ENCODE measurements at places on chromosomes 7 and 10.

DNA sequence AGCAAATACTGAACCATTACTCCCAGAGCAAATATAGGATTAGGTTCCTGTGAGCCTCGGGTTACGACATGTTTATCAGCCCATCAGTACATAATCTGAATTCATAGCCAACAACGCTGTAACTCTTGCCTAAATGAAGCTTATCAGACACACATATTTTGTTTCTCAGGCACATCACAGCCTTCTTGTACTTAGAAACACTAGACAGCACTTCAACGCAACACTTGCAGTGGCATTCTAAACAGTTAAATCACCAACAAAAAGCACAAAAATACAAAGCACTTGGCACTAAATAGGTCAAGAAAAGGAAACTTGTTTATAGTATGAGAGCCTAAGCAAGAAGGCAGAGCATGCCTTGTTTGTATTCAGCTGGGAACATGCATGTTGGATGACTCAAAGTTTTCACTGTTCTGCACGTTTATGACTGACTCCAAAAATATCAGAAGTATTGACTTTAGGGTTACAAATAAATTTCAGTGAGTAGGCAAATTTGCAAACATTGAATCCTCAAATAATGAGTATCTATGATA lies 75.0 kb downstream of the VPS50 start:
- no peak for DNase-seq

- no peak for DNase-seq
Observed at GRCh38 chr7:18894155-18894554, 223.3 kb downstream of the TWIST1 start.

- DNase-seq, result no peak
Observed at GRCh38 chr10:2962194-2962593, 105.2 kb upstream of the PFKP start.

- DNase-seq, result no peak
Observed at GRCh38 chr7:151539088-151539671, 19.5 kb upstream of the RHEB start.

- DNase-seq, result no peak
Observed at GRCh38 chr7:17007841-17008240, 126.1 kb upstream of the AGR3 start.

GRCh38 chr7:140873434-140873833 lies 51.3 kb downstream of the BRAF start:
- DNase-seq, result no peak

- no peak for DNase-seq
Observed at GRCh38 chr10:36118314-36118713, 476.2 kb upstream of the FZD8 start.

DNA sequence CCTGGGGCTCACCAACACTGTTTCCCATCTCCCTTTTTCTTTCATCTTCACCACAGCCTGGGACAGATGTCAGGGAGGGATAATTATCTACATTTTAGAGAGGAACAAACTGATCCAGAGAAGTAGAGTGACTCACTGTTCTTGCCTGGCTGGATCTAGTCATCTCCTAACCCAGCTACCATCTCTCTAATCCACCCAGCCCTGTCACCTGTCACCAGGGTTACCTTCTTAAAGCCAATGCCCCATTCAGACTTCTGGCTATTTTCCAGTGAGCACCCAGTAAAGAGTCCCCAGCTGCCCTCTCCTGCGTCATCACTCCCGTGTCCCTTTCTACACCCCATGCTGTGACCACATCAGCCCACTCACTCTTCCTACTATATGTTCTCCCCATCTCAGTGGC lies 68.4 kb upstream of the DUSP5 start:
- DNase-seq, result no peak

DNA sequence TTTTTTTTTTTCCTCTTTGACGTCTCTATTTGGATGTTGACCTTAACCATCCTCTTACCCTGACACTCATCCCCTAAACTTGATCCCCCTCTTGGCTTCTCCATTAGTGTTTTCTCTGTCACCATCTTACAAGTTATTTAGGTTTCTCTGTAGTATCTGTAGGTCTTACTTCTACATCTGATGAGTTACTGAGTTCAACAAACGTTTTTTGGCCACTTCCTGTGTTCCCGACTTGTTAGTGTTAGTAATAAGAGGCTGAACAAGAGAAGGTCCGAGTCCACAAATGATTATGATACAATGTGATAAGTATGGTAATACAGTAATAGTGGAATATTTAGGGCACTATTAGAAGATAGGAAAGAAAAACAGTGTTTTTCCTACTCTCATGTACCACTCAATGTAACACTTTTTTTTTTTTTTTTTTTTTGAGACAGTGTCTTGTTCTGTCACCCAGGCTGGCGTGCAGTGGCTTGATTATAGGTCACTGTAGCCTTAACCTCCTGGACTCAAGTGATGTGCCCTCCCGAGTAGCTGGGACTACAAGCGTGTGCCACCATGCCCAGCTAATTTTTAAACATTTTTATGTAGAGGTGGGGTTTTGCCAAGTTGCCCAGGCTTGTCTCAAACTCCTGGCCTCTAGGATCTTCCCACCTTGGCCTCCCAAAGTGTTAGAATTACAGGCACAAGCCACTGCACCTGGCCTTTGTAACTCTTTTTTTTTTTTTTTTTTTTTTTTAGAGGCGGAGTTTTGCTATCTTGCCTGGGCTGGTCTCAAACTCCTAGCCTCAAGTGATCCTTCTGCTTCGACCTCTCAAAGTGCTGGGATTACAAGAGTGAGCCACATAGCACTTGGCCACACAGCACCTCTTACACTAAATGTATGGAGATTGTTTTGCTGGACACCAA lies 12.5 kb downstream of the CCSER2 start:
- DNase-seq, result no peak

GRCh38 chr10:106910666-106911065 lies 253.8 kb downstream of the SORCS1 start:
- DNase-seq, result no peak

GRCh38 chr10:44066527-44067255 lies 318.2 kb downstream of the CXCL12 start:
- DNase-seq, result no peak

DNA sequence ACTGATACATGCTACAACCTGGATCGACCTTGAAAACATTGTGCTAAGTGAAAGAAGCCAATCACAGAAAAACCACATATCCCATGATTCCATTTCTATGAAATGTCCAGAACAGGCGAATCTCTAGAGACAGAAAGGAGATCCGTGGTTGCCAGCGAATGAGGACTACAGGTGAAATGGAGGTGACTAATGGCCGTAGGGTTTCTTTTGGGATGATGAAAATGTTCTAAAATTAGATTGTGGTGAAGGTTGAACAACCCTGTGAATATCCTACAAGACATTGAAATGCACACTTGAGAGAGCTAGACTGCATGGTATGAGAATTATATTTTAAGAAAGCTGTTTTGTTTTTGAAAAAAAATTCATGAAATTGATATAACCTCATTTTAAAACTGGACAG lies 188.5 kb upstream of the PLXNA4 start:
- no peak for DNase-seq

DNA sequence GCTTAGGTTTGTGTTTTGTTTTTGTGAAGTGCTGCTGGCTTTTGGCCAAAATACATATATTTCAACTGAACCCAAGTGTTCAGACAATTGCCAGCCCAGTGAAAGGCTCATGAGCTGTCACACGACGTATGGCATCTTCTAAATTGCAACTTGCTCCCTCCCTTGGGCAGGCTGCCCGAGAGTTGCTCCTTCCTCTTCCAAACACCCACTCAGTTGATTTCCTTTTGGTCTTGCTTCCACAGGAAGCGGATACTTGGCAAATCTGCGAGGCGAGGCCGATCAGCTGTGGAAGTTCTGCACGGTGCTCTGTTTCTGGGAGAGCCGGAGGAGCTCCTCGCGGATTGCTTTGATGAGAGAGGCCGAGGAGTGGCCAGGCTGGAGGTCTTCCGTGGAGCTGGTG lies 39.6 kb upstream of the ATP6V0A4 start:
- no peak for DNase-seq

- DNase-seq, result no peak
Observed at GRCh38 chr10:29869593-29869992, 189.8 kb downstream of the JCAD start.

- no peak for DNase-seq
Observed at GRCh38 chr7:149474309-149475120, 13.7 kb upstream of the ZNF777 start.

GRCh38 chr10:86225103-86225782 lies 141.4 kb downstream of the GRID1 start:
- no peak for DNase-seq

- no peak for DNase-seq
Observed at GRCh38 chr7:137691566-137691965, 155.2 kb downstream of the DGKI start.

GRCh38 chr7:44079331-44080021 lies 2.9 kb downstream of the POLM start:
- DNase-seq, result no peak

- no peak for DNase-seq
Observed at GRCh38 chr10:76022366-76022765, 590.9 kb downstream of the LRMDA start.

- no peak for DNase-seq
Observed at GRCh38 chr10:94103192-94103591, 109.5 kb downstream of the PLCE1 start.

DNA sequence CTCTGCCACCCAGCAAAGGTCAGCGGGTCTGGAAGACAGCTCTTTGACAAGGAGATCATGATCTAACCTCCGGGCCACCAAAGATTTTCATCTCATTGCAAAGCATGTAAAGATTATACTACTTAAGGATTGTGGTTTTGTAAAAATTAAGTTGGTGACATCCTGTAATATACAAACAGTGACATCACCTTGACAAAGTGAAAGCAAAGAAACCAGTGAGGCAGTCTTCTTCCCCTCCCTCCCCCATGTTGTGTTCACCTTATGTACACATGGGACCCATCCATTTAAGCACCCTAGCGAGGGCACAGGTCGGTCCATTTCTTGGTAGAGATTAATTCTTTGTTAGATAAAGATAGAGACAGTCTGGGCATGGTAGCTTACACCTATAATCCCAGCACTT lies 3.9 kb downstream of the MDH2 start:
- no peak for DNase-seq

DNA sequence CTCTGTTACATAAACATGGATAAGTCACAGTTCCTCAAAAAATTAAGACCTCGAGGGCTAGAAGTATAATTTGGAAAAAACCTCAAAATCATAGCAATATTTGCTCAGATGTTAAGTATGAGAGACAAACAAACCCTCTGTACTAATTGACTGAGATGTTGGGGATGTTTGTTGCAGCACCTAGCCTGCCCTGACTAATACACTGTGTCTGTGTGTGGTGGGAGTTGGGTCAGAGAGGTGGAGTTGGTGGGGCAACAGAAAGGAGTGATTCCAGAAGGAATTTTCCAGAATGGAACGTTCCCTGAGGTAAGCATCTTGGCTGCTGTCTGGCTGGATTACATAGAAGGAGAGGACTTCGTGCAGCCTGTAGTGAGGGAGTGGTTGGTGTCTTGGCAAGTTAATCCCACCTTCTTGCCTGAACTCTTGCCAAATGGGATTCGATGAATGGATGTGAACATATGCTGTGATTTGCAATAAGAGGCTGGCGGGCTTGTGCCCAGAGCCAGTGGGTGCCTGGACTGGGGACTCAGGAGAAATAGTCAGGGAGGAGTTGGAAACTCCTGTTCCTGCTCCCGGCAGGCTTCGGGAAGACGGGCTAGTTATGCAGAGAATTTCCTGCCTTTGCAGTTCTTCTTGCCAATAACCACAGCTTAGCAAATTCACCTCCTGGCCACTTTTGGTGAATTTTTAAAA lies 9.3 kb upstream of the FAM180A start:
- DNase-seq, result no peak

DNA sequence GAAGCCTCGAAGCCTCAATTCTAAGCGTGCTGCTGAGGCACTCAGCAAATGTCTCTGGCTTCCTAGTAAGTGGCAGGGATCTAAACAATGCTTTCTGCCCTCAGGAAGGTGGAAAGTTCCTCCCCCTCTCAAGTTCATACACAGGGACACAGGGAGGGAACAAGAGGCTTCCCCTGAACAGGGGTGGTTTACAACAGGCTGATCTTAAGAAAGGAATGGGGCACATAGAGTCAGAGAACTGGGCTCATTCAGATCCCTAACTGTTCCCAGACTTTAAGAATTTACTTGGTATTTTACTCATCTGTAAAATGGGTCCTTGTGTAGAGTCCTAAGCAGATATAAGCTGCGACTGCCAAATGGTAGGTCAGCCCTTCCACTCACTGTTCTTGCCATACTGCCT lies 2.5 kb downstream of the TNS3 start:
- no peak for DNase-seq

DNA sequence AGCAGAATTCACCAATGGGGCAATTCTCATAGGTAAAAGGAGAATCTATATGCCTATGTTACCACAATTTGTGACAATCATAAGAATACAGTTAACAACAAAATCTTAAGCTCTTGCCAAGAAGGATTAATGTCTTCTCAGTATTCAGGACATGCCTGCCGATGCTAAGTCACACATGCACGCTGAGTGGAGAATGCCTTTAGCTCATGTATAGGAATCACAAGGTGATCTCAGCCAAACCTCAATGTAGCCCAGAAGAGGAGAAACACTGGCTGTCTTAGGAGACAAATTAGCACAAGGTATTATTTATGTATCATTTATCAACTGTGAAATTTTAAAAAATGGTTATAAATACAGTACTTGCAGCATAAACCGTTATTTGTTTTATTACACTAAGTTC lies 2.7 kb downstream of the HTR7 start:
- no peak for DNase-seq

DNA sequence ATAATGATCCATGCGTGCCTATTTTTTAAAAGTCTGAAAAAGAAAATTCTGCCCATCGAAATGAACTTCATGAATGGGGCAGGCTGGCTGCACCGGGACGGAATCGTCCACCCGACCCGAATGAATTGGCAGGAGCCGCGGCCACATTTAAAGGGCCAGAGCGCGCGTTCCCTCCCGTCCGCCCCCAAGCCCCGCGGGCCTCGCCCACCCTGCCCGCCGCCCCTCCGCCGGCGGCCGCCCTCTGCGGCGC lies 319 bp upstream of the GATA3 start:
- no peak for DNase-seq

DNA sequence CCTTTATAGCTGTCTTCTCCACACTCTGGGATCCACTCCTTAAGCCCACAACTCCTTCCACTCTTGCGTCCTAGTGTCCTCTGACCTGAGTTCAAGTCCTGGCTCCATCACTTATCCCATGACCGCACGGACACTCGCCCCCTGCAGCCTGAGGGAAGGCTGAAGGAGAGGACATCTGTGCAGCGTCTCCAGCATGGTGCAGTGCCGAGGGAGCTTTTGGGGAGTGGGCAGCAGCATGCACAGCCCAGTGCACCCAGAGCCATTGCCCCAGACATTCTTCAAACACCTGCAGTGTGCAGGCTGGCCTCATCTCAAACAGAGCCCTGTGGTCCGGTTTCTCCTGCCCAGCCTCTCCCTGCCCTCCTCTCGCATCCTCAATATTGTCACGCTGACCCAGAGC lies 317.1 kb upstream of the ZMIZ1 start:
- no peak for DNase-seq

DNA sequence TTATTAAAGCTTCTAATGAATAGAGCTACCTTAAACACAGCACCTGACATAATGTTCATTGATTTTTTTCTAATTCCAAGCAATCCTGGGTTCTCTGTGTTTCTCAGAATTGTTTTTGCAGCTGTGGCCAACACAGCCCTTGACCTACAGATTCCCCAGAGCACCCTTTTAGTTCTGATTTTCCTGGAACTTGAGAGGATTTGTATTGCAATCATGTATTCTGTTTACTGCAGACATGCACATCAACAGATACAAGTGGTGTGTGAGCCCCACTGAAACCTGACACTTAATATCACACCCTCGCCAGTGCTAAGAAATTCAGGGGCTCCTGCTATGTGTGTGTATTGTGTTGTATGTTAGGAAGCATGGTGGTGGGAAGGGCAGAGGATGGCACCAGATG lies 344.2 kb upstream of the POM121L12 start:
- DNase-seq, result no peak

Data from stimulated activated effector memory CD8-positive, alpha-beta T cell treated with anti-CD3 and anti-CD28 coated beads, Interleukin-12 subunit alpha, Interleukin-12 subunit beta, amount 100 ng/mL, for 72 hours (primary cell).